ENCODE measurements at places on chromosomes 1 and 21.

- peak; percentile 58 for DNase-seq
These were observed 65.6 kb downstream of the KCNJ15 start for GRCh38 chr21:38322311-38322950.

GRCh38 chr1:91523482-91523881 is 22.8 kb downstream of the CDC7 start:
- DNase-seq: no peak

DNA sequence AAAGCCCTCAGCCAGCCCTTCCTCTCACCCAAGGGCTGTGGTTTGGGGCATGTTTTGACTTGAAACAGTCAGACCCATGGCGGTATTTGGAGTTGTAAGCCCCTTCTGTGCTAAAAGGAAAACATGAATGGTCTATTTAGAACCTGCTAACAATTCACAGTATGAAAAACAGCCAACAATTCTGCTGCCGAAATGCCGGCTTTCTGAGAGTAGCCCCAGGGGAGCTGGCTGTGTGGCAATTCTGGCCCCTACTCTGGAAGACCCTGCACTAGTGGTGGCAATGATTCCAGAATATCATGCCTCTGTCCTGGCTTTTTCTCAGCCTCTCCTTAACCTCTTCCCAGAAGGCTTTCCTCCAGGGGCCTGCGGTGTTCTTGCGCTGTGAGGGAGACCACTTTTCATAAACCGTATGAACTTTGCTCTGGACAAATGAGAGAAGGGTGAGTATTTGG is 118.7 kb downstream of the EDEM3 start:
- no peak for DNase-seq

DNA sequence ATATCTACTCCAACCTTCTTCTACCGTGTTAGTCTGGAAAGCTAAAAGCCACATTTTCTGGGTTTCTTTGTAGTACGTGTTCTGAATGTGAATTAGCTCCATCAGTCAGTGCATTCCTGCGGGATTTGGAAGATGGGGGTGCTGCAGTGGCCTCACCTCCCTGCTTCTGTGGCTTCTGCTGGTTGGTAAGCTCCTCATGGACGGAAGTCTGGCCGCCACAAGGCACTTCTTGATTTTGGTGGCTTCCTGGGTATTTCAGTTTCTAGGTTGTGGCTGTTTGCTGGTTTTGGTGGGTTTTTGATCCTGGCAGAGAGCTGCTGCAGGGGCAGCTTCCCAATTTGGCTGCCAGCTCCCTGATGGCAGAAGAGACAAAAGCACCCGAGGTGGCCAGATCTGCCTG is 20.9 kb upstream of the TACSTD2 start:
- no peak for DNase-seq

GRCh38 chr1:246165826-246166709 is 341.0 kb downstream of the SMYD3 start:
- no peak for DNase-seq

GRCh38 chr1:54768093-54768492 is 3.8 kb upstream of the PARS2 start:
- DNase-seq: no peak

- peak; percentile 6 for DNase-seq
These were observed 11.4 kb upstream of the B3GALT5 start for GRCh38 chr21:39601187-39601928.

DNA sequence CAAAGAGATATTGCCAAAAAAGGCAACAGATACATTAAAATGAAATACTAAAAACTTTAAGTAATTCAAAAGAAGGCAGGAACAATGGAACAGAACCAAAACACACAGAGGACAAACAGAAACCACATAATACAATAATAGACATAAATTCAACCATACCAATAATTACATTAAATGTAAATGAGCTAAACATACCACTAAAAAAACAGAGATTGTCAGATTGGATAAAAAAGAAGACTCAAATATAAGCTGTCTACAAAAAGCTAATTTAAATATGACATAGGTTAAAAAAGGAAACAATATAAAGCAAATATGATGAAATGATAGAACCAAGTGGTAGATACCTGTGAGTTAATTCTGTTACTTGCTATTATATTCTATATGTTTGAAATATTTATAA is 44.1 kb upstream of the ATP5PO start:
- no peak for DNase-seq

GRCh38 chr1:158354255-158354654 is 561 bp downstream of the CD1E start:
- no peak for DNase-seq

DNA sequence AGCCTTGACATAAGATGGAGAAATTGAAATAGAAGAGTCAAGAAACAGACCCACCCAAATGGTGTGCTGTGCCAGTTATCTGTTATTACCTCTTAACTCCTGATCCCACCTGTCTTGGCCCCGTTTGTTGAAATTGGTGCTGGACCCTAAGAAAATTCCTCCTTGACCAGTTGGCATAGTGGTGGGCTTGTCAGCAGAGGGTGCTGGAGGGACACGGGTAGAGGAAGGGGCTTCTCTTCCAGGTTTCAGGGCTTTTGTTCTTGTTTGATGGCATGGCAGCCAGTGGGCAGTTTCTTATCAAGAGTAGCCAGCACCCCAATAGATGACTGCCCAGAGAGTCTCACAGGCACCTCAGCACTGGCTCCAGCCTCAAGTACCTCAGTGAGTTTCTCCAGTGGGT is 51.6 kb downstream of the PCBP3 start:
- no peak for DNase-seq

GRCh38 chr1:150579945-150580642 is 684 bp upstream of the MCL1 start:
- DNase-seq: no peak

GRCh38 chr1:62832276-62832675 is 48.3 kb downstream of the ATG4C start:
- no peak for DNase-seq

GRCh38 chr1:229896306-229896705 is 170.7 kb upstream of the GALNT2 start:
- no peak for DNase-seq

- DNase-seq: peak; percentile 96
These were observed 168.9 kb upstream of the HMCN1 start for GRCh38 chr1:185565302-185565701.

DNA sequence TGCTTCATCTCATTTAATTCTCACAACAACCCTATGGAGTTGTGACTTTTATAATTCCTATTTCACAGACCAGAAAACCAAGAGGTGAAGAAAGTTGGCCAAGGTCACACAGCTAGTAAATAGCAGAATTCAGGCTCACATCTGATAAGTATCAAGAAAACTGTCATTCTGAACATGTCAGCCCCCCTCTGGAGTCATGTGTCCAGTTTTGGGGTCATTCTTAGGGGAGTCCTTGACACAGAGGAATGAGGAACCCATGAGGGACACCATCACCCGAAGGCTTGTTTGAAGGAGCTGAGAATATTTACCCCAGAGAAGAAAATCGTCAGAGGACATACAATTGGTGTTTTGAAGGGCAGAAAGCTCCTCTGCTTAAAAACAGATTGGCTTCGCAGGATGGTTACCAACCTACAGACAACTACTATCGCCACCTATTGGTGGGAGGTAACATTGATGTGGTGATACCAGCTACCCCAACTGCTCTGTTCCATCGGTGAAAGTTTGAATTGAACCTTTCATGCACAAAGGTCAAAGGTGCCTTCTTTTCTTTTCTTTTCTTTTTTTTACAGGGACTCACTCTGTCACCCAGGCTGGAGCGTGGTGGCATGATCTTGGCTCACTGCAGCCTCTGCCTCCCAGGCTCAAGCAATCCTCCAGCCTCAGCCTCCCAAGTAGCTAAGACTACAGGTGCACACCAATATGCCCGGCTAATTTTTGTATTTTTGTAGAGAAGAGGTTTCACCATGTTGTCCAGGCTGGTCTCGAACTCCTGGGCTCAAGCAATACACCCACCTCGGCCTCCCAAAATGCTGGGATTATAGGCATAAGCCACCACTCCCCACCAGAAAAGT is 31.3 kb downstream of the NCMAP start:
- peak; percentile 44 for DNase-seq

GRCh38 chr1:162632698-162633080 is 425 bp downstream of the DDR2 start:
- no peak for DNase-seq
